ENCODE measurements at places on chromosomes 2 and 18.

DNA sequence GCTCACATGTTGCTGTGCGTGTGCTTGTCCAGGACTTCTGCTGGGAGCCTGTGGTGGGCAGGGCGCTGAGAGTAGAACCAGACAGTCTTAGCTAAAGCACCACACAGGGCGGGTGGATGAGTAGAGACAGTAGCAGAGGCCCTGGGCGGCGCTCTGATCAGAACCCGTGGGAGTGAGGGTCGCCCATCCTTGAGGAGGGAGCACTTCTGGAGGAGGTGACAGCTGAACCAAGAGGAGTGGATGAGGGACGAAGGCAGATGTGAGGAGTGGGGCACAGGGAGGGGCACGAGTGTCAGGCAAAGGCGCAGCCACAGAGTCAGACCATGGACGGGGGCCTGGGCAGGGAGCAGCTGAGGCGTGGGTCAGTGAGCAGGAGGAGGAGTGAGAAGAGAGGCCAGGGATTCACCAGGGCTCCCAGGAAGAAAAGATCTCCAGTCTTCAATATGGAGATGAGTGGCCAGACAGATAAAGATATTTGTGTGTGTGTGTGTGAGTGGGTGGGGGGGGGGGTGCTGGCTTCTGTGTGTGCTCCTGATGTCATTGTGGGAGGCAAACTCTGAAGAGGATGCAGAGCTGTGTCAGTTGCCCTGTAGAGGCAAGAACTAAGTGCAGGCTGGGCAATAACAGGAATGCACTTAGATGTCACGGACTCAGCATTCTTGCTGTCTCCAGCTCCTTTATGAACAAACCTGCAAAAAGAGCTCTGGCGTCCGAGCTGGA lies 79.6 kb downstream of the TPO start:
- no peak for DNase-seq

DNA sequence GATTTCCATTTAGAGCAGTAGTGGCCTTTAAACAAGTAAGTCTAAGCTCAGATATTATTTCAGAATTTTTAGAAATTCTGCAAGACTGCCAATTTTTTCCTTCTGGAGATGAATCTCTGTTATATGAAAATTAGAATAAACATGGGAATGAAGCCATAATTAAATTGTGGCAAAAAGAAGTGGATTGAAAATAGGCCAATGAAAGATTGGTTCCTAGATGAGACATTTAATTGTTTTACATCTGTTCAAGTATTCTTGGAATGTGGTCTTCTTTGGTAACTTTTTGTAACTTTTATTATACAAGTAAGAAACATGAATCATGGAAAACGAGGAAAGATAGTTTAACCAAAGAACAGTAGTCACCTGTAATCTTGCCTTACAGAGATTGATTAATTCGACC lies 10.3 kb downstream of the CAD start:
- DNase-seq = no peak

DNA sequence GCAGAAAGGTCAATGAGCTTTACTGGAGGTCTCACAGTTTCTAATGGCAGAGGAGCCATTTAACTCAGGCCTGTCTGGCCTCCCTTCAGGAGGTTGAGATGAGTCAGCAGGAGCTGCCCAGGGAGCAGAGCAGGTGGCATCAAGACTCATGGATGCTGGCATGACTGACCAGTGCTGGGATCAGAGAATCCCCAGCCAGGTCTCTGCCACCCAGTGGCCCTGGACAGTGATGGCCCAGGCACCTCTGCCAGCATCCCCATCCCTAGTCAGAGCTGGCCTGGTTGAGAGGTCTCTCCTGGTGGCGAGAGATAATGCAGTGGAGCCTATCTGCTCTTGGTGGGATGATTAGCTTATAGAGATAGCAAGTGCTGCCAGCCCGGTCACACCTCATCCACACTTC lies 43.1 kb downstream of the GYPC start:
- no peak for DNase-seq

DNA sequence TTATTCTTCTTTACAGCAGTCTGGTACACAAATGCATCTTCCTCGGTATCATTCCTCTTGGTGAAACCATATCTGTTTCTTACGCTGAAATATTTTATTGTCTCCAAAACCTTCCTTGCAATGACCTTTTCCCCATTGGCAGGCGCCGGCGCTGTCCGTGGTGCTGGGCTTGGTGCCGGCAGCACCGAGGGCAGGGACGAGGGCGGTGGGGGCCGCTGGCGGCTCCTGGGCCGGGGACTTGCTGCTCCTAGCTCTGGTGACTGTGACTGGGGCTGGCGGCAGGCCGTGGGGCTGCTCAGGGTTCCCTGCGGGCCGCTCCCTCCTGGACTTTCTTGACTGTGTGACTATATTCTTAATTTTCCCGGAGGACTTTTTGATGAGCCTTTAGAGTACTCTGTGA lies 72.5 kb downstream of the GPR39 start:
- no peak for DNase-seq

GRCh38 chr2:30164131-30164925 lies 17.5 kb downstream of the YPEL5 start:
- no peak for DNase-seq

GRCh38 chr18:5914016-5914415 lies 18.7 kb upstream of the TMEM200C start:
- DNase-seq = no peak
